Germinal center (tissue), 1 donor: ENCODE measurements at places on chromosomes 2 and 18.
A peak's percentile ranks its signal among the peaks of the same experiment; 100 is the strongest.

- no peak for DNase-seq
Observed at GRCh38 chr18:8169722-8170121, 439.5 kb upstream of the RAB12 start.

GRCh38 chr2:112723995-112724394, 3.2 kb downstream of the NT5DC4 start:
- no peak for DNase-seq

DNA sequence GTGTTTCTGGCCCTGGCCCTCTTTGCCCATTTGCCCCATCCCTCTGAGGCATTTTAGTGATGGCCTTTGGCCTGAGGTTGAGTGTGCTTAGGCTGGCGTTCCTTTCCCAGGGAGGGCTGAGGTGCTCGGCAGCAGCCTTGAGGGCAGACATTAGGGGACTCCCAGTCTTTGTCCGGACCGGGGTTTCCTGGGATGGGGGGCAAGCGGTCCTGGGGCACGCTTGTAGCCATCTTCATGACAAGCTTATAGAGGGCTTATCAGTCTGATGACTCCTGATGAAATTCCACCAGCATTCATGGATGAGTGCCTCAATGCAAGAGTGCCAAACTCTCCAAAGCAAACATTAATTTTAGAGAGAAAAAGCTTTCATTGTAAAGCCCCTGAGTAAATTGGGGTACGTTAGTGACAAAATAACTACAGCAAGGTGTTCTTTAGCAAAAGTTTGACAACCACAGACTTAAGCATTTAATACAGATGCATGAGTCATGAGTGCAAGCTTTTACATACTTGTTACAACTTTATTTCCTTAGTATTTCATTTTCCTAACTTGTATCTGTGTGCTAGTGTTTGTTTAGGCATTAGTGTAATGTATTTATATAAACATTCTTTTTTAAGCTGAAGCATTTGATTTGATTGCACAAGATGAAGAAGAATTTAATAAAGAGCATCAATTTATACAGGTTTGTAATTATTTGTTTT, 45.6 kb downstream of the CEP192 start:
- DNase-seq = no peak

DNA sequence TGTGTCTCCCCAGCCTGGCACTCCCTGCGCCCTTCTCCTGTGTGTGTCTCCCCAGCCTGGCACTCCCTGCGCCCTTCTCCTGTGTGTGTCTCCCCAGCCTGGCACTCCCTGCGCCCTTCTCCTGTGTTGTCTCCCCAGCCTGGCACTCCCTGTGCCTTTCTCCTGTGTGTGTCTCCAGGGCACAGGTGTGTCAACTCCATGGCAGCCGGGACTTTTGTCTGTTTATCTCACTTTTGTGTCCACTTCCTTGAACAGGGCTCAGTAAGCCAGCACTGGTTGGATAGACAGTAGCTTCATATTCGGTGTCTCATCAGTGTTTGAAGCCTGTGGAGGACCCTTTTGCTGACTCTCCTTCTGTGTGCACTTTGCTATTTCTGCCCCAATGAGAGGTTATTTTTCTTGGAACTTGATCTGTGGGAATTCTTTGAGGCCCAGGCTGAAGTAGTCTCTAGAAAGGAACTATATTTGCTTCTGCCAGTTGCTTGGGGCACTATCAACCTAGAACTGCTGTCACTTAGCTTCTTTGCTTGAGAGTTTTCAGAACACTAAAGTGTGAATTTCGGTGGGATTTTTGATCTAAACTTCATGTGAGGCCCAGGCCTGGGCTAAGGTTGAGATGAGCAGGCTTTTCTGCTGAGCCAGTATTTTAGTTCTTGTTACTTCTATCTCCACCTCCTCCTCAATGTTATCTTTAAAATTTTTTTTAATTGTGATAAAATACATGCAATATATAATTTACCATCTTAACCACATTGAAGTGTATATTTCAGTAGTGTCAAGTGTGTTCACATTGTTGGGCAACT, 8.3 kb upstream of the ASB1 start:
- no peak for DNase-seq

DNA sequence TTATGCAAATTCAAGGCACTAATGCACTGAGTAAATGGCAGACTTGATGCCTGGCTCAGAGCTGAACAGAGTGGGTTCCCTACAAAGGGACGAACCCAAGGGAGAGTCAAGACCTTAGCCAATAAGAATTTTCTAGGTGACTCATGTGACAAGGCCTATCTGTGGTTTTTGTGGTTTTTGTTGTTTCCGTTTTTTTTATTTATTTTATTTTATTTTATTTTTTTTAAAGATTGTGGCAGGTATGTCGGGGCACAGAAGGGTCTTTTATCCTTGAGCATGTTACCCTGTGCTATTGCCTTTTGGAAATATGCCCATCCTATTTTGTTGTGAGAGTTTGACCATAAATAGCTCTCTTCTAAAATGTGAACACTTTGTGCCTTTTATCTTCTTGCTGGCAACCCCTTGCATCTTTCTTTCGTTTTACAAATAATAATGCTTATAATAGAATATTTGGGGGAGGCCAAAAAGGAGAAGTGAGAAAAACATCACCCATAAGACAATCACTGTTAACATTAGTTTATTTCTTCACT, 113.4 kb upstream of the AQP4 start:
- DNase-seq = peak; percentile 79

DNA sequence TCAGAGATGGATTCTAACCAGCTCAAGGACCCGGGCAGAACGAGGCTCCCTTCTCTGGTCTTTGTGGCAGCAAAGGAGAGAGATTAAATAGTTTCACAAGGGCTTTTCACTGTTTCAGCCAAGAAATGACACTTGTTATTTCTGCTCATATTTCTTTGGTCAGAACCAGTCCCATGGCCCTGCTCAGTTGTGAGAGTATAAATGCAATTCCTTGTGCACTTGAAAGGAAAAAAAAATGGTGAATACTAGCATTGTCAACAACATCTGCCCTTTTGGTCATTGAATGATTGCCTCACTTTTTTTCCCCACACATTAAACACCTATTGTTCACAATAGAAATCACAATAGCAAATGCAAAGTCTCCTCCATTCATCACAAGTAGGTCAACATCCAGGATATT, 104.4 kb downstream of the RDH14 start:
- DNase-seq = no peak

GRCh38 chr2:191114403-191114886, 36.3 kb downstream of the STAT4 start:
- DNase-seq = peak; percentile 20
